ENCODE measurements at places on chromosomes 6 and 20. TPM values are rescaled to one million over a fixed set of nuclear protein-coding genes. Genes with fewer than 3 reads are reported as not detected.

The LGSN gene
- not detected for total RNA-seq

DNA sequence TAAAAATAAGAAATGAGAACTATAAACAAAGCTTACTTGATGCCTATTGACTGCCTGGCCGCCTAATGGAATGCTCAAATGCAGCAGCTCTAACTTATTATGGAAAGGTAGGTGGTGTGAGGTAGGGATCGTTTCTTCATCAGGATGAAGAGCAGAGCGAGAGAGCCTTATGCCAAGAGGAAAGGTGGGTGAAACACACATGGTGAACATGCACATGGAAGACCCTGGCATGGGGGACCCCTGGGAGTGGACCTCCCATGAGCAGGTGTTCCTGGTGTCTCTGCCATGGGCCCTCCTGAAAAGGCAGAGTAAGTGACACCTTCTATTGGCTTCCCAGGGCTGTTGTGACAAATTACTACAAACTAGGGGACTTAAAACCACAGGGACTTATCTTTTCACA, 130.1 kb downstream of the CDH4 start:
- H3K27ac ChIP-seq: no peak overlapping the region
- no peaks in the 10 kb centered on the region for H3K27me3 ChIP-seq
- H3K4me3 ChIP-seq: no peak overlapping the region
- H3K36me3 ChIP-seq: no peaks in the 10 kb centered on the region
- H3K4me1 ChIP-seq: no peaks in the 10 kb centered on the region
- DNase-seq: no peak

- H3K27ac ChIP-seq: no peak overlapping the region
- H3K27me3 ChIP-seq: peaks cover 28% of the 10 kb centered on the region
- no peaks in the 10 kb centered on the region for H3K4me1 ChIP-seq
- DNase-seq: no peak
- no peaks in the 10 kb centered on the region for H3K36me3 ChIP-seq
- peak overlapping the region; percentile 25 for H3K4me3 ChIP-seq
Observed at GRCh38 chr6:447381-448165, 56.0 kb downstream of the IRF4 start.

GRCh38 chr20:24153101-24154040, 164.8 kb upstream of the GGTLC1 start:
- H3K36me3 ChIP-seq: no peaks in the 10 kb centered on the region
- no peak overlapping the region for H3K27ac ChIP-seq
- no peak overlapping the region for H3K4me3 ChIP-seq
- DNase-seq: no peak

GRCh38 chr6:82143041-82143481, 104.5 kb downstream of the IBTK start:
- no peaks in the 10 kb centered on the region for H3K36me3 ChIP-seq
- DNase-seq: no peak
- peaks cover 10% of the 10 kb centered on the region for H3K4me1 ChIP-seq
- H3K27me3 ChIP-seq: no peaks in the 10 kb centered on the region
- no peak overlapping the region for H3K4me3 ChIP-seq

GRCh38 chr6:67736816-67737215, 898.3 kb upstream of the ADGRB3 start:
- H3K27me3 ChIP-seq: no peaks in the 10 kb centered on the region
- no peak for DNase-seq
- H3K4me3 ChIP-seq: no peak overlapping the region

GRCh38 chr20:6051505-6051904, 2.4 kb downstream of the LRRN4 start:
- no peak for DNase-seq
- H3K4me3 ChIP-seq: no peak overlapping the region
- no peaks in the 10 kb centered on the region for H3K36me3 ChIP-seq
- peaks cover 8% of the 10 kb centered on the region for H3K4me1 ChIP-seq
- H3K27ac ChIP-seq: no peak overlapping the region
